ENCODE measurements at places on chromosomes 12 and 14. TPM values are rescaled to one million over a fixed set of nuclear protein-coding genes. Genes with fewer than 3 reads are reported as not detected.

Gene FIGNL2
- total RNA-seq = 42.0 TPM

Gene C12orf76
- 21.9 TPM for total RNA-seq

Gene TC2N
- 1.4 TPM for total RNA-seq

Gene LAG3
- total RNA-seq = 7.6 TPM

Gene OR4E2
- not detected for total RNA-seq

Gene AQP2
- total RNA-seq = 0.05 TPM

Gene ATXN2
- 69.4 TPM for total RNA-seq

Gene OR6C76
- total RNA-seq = not detected

Gene MUCL1
- 15.4 TPM for total RNA-seq

Gene MYBPC1
- not detected for total RNA-seq

Gene CCNT1
- total RNA-seq = 46.1 TPM

Gene TAS2R8
- total RNA-seq = 0.44 TPM

Data from endothelial cell (in vitro differentiated cells).